ENCODE measurements at places on chromosomes 4 and X.

- no peak for DNase-seq
These were observed 10.2 kb upstream of the STBD1 start for GRCh38 chr4:76296286-76296820.

DNA sequence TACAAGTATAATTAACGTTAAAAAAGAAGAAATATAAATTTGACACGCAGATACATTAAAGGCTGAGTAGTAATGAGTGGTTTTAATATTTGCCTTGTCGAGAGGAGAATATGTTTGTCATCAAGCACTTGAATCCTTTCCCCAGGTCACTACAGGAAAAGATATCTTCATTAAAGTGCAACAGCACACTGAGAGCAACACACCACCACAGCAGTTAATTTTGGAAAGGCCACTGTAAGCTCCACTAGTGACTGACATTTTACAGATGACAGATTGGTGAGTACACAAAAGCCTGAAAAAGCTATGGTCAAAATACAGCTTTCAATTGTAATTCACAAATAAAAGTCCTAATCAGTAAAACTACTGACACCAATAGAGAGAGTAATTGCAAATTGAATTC, 76.6 kb downstream of the ZNF718 start:
- DNase-seq = no peak

DNA sequence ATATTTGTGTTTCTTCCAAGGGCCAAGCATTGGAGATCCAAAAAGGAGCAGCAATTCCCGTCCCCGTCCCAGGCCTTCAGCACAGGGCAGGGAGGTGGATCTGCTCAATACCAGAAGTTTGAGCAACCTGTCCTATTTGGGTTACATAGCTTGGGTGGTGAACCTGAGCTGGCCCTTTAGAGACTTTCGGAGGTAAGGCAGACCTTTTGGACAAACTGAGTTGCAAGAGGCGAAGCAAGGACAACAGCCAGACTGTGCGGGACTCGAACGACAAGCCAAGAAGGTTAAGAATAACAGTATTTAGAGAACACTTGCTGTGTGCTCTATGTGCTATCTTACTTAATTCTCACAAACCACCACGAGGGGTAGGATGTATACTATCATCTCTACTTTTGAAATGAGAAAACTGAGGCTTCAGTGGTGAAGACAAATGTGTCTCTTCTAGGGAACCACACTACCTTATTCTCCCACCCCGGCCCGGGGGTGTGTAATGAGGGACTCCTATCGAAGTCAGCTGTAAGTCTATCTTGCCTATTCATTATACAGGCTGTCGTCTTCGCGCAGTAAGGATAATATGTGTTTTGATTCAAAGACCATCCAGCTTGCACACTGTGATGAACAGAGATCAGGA, 1.3 kb downstream of the NOP14 start:
- DNase-seq = no peak

DNA sequence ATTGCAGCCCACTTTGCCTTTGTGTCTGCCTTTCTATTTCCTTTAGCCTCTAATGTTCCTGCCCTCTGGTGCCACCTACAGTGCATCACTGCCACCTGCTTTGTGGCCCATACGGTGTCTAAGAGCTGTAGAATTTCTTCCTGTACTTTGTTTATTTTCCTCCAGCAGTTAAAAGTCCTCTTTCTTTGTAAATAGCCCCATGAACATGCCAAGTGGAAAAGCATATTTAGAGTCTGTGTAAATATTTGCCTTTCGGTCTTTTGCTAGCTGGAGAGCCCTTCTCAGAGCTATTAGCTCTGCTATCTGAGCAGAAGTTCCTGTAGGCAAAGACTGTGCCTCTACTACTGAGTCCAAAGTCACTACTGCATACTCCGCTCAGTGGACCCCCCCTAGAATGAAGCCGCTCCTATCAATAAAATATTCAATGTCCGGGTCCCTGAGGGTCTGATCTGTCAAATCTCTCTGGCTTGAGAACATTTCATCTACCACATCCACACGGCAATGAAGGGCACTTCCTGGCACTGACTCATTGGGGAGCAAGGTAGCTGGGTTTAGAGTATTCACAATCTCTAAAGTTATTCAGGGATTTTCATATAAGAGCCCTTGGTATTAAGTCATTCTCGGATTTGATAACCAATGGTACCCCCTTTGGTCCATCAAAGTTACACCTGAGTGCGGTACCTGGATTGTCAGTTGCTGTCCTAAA, 36.3 kb downstream of the SULT1E1 start:
- peak; percentile 27 for DNase-seq

GRCh38 chrX:48864210-48864609, 28.8 kb upstream of the PCSK1N start:
- DNase-seq = no peak

DNA sequence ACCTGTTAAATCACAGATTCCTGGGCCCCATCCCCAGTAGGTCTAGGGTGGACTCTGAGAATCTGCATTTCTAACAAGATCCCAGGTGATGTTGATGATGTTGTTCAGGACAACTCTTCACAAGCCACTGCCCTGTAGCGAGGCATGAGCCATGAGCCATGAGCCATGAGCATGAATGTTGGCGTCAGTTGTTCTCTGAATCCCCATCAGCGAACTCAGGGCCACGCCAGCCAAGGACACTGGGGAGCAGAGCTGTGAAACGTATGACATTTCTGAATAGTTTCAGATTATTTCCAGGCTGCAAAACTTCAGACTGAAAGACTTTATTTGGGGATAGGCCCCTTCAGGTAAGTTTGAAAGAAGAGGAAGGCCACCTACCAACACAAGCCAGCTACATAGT, 46.9 kb upstream of the HCCS start:
- no peak for DNase-seq

- no peak for DNase-seq
These were observed 9.6 kb upstream of the GRSF1 start for GRCh38 chr4:70849291-70849690.

DNA sequence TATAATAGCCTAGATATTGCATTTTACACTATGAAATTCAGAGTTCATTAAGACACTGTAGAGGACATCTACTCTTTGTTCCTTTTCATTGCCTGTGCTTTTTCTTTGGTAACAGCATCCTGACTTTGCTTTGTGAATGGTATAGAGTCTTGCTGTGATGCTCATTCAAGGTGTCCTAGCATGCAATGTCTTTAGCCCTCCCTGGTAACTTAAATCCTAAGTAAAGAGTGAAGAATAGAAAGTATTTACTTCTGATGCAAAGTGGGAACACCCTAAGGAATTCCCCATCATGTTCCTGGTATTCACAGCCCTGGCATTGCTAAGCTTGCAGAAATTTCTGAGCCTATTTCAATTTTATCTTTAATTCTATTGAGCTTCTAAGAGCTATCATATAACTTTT, 400.1 kb downstream of the FAT4 start:
- no peak for DNase-seq

- DNase-seq = no peak
These were observed 165.8 kb downstream of the ATOH1 start for GRCh38 chr4:93994175-93994994.

- DNase-seq = no peak
These were observed 130.3 kb downstream of the ADGRA3 start for GRCh38 chr4:22385611-22386011.

- no peak for DNase-seq
These were observed 96.6 kb downstream of the ADRA2C start for GRCh38 chr4:3862640-3863420.

GRCh38 chrX:13235930-13236329, 83.9 kb downstream of the ATXN3L start:
- DNase-seq = no peak

DNA sequence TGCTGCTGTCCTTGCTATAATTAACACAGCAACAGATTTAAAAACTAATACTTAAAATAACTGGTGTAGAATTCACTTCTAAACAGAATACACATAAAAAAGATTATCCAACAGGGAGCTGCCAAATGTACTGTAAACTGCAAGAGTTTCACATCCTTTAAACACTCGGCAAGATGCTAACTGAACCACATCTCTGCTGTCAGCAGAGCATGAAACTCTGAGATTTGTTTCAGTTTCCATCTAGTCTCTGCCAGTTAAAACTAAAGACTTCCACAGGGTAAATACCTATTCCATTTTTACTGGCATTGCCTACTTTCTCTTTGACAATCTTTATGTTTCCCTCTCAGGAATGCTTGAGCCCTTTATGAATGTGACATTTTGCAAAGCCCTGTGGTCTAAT, 127.7 kb downstream of the SLC7A11 start:
- DNase-seq = no peak

GRCh38 chr4:89298788-89299152, 8.8 kb downstream of the GPRIN3 start:
- peak; percentile 56 for DNase-seq

GRCh38 chrX:30313322-30313721, 4.1 kb upstream of the NR0B1 start:
- peak; percentile 46 for DNase-seq

DNA sequence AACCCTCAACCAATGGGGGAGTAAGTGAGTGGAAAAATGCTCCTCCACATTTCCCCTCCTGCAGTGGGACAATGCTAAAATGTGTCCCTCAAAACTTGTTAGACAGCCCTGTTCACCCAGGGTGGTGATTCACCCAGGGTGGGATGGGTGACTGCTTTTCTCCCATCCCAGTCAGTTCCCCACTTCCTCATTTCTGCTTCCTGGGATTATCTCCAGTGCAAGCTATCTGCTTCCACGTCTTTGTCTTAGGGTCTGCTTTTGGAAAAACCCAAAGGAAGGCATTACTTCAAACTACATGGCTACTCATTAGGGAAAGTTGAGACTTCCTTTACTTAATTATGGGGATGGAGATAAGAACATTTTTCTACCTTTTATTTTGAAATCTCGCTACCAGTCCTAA, 45.5 kb downstream of the ETNPPL start:
- DNase-seq = no peak

- no peak for DNase-seq
These were observed 170.6 kb upstream of the S100G start for GRCh38 chrX:16479206-16479869.

GRCh38 chrX:111506826-111507225, 4.6 kb upstream of the SERTM2 start:
- DNase-seq = no peak

DNA sequence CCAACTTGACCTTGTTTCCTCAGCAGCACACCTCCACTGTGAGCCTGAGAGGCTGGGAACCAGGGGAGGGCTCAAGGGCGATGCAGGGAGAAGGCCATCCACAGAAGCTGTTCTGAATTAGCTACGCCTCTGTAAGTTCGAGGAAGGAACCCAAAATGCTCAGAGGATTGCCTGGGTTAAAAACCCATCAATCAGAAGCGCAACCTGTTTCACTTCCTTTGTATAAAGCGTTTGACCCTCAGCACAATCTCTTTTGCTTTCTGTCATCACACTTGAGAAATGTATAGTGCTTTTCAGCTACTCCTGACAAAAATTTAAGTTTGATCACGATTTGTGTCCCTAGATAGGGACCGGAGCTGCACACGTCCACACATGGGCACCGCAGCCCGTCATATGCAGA, 48.0 kb upstream of the MAP3K15 start:
- DNase-seq = no peak

All from NCI-H187 (cell line).